ENCODE measurements at places on chromosomes 4 and X. TPM values are rescaled to one million over a fixed set of nuclear protein-coding genes. Genes with fewer than 3 reads are reported as not detected.

DNA sequence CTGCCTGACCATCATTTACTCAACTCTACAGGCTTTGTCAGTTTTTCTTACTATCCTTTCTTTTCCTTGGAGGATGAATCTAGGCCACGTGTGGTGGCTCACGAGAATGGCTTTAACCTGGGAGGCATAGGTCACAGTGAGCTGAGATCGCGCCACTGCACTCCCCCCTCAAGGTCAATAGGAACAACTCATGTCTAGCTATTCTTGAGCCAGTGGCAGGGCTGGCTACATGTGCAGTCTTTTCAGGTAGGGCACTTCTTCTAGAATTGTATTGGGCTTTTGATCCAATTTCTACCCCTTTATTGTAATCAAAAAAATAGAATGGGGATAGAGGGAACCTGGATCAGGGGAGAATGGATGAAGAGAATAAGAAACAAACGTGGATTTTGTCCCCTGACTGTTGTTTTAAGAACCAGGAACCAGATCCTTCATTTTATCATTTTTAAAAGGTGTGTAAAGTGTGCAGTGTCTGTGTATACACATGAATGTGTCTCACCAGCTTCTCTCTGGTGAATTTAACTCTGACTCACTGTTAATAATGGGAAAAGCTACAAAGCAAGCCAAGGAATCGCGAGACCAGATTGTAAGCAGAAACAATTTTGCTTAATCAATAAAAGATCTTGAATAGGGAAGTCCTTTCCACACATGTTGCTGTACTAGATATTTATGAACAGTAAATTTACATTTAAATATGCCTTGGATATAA is 283.9 kb upstream of the GPC4 start:
- no peak overlapping the region for H3K27ac ChIP-seq
- no peaks in the 10 kb centered on the region for H3K27me3 ChIP-seq
- DNase-seq, result no peak
- H3K36me3 ChIP-seq, result peaks cover 5% of the 10 kb centered on the region
- H3K4me1 ChIP-seq, result no peaks in the 10 kb centered on the region

- no peak for DNase-seq
- H3K27me3 ChIP-seq, result no peaks in the 10 kb centered on the region
- peak overlapping the region; percentile 10 for H3K4me3 ChIP-seq
- H3K27ac ChIP-seq, result no peak overlapping the region
- peaks cover 23% of the 10 kb centered on the region for H3K4me1 ChIP-seq
- no peaks in the 10 kb centered on the region for H3K36me3 ChIP-seq
Measured at GRCh38 chrX:154986826-154987575, 35.5 kb downstream of the F8 start.

- peaks cover 55% of the 10 kb centered on the region for H3K4me1 ChIP-seq
- no peak for DNase-seq
- no peaks in the 10 kb centered on the region for H3K36me3 ChIP-seq
Measured at GRCh38 chr4:37760840-37761239, 65.6 kb upstream of the PGM2 start.

GRCh38 chr4:116838609-116839008 is 246.8 kb downstream of the TRAM1L1 start:
- no peaks in the 10 kb centered on the region for H3K36me3 ChIP-seq
- no peak overlapping the region for H3K27ac ChIP-seq
- no peaks in the 10 kb centered on the region for H3K27me3 ChIP-seq
- no peak for DNase-seq
- H3K4me3 ChIP-seq, result no peak overlapping the region
- no peaks in the 10 kb centered on the region for H3K4me1 ChIP-seq

- no peaks in the 10 kb centered on the region for H3K36me3 ChIP-seq
- no peak overlapping the region for H3K4me3 ChIP-seq
- H3K4me1 ChIP-seq, result no peaks in the 10 kb centered on the region
- no peak for DNase-seq
- H3K27me3 ChIP-seq, result no peaks in the 10 kb centered on the region
Measured at GRCh38 chrX:23964191-23964590, 56.4 kb downstream of the CXorf58 start.

- no peaks in the 10 kb centered on the region for H3K27me3 ChIP-seq
- no peaks in the 10 kb centered on the region for H3K36me3 ChIP-seq
- no peaks in the 10 kb centered on the region for H3K4me1 ChIP-seq
- no peak overlapping the region for H3K4me3 ChIP-seq
- DNase-seq, result no peak
- no peak overlapping the region for H3K27ac ChIP-seq
Measured at GRCh38 chrX:30791296-30792278, 97.5 kb downstream of the TAB3 start.

The GAGE12F gene
- not detected for total RNA-seq

The STBD1 gene
- 4.3 TPM for total RNA-seq

The NSG1 gene
- total RNA-seq, result not detected

- no peaks in the 10 kb centered on the region for H3K36me3 ChIP-seq
- H3K27me3 ChIP-seq, result no peaks in the 10 kb centered on the region
- no peak overlapping the region for H3K4me3 ChIP-seq
- DNase-seq, result peak; percentile 80
- peak overlapping the region; percentile 17 for H3K27ac ChIP-seq
Measured at GRCh38 chr4:123488916-123489315, 92.3 kb downstream of the SPRY1 start.

GRCh38 chr4:5497489-5497888 is 210.9 kb downstream of the EVC2 start:
- H3K4me3 ChIP-seq, result no peak overlapping the region
- no peaks in the 10 kb centered on the region for H3K4me1 ChIP-seq
- H3K27ac ChIP-seq, result no peak overlapping the region
- no peak for DNase-seq
- H3K36me3 ChIP-seq, result no peaks in the 10 kb centered on the region

DNA sequence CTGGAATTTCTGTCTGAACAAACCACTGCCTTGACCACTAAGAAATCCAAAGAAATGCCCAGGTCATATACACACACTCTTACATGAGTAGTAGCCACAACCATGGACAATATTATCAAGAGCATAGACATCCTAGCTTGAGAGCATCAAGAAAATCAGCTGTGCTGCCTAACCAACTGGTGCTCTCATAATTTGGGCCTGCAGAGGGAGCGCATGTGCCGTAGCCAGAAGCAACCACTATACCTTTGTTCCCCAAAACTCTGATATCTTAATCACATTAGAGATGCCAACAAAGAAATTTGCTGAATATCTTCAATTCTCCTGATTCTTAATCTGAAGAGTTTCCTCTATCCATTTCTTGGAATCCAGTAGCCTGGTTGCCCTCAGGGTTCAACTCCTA is 163.6 kb downstream of the ZNF674 start:
- no peaks in the 10 kb centered on the region for H3K36me3 ChIP-seq
- H3K4me1 ChIP-seq, result peaks cover 16% of the 10 kb centered on the region
- no peak overlapping the region for H3K4me3 ChIP-seq
- peak; percentile 6 for DNase-seq
- H3K27me3 ChIP-seq, result no peaks in the 10 kb centered on the region

The LANCL3 gene
- total RNA-seq, result not detected

The SYTL4 gene
- 0.73 TPM for total RNA-seq

The BTK gene
- total RNA-seq, result not detected

DNA sequence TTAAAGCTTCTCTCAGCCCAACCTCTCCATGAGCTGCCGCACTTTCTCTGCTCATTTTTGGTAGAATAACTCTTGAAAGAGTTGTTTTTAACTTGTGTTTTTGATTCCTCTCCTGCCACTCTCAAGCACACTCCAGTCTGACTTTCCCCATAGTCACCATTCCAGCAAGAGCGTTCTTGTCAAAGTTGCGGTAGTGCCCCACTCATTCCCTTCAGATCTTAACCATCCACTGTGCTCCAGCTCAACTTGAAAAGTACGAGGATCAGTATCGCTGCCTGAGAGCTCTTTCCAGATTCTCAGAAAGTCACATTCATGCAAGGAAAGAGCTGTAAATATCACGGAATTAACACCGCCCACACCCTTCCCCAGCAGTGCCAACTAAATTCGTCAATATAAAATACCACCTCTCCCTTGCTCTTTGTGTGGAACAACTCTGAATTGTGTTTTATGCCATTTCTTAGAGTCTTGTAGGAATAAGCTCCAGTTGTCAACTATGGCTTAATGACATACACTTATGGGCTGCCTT is 59.7 kb upstream of the IL15 start:
- no peak overlapping the region for H3K27ac ChIP-seq
- H3K4me1 ChIP-seq, result no peaks in the 10 kb centered on the region
- H3K27me3 ChIP-seq, result no peaks in the 10 kb centered on the region
- no peak for DNase-seq

DNA sequence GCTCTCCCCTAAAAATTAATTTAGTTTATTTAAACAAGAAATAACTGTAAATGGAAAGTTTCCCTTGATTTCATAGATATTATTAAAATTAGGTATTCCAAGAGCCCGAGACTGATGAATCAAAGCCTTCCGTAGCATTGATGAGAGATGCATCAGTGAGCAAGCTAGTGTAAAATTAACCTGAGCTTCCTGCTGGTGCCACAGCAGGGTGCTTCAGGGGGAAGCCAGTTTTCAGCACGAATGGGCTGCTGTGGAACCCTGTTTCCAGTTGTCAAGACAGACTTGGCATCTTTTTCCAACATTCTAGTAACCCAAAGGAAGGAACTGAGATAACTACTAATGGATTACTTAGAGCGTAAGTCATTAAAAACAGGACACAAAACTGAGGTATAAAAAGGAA is 221.7 kb downstream of the RBMX2 start:
- no peak overlapping the region for H3K27ac ChIP-seq
- H3K36me3 ChIP-seq, result no peaks in the 10 kb centered on the region
- no peak overlapping the region for H3K4me3 ChIP-seq
- no peaks in the 10 kb centered on the region for H3K27me3 ChIP-seq
- DNase-seq, result no peak

The ZFX gene
- 66.3 TPM for total RNA-seq

- no peaks in the 10 kb centered on the region for H3K4me1 ChIP-seq
- DNase-seq, result no peak
- no peak overlapping the region for H3K4me3 ChIP-seq
- H3K27ac ChIP-seq, result no peak overlapping the region
- H3K27me3 ChIP-seq, result no peaks in the 10 kb centered on the region
Measured at GRCh38 chr4:18980516-18981233, 959.1 kb upstream of the LCORL start.

GRCh38 chr4:38453253-38453881 is 210.6 kb upstream of the KLF3 start:
- H3K27me3 ChIP-seq, result no peaks in the 10 kb centered on the region
- no peak overlapping the region for H3K4me3 ChIP-seq
- H3K36me3 ChIP-seq, result no peaks in the 10 kb centered on the region
- H3K4me1 ChIP-seq, result peaks cover 50% of the 10 kb centered on the region
- H3K27ac ChIP-seq, result no peak overlapping the region

GRCh38 chrX:130267956-130268448 is 697 bp downstream of the ZNF280C start:
- DNase-seq, result no peak
- no peaks in the 10 kb centered on the region for H3K36me3 ChIP-seq
- 0 out of 2 replicates have a peak, but pooled peaks cover 11% of the 10 kb centered on the region for H3K4me1 ChIP-seq
- H3K4me3 ChIP-seq, result peak overlapping the region; percentile 71

DNA sequence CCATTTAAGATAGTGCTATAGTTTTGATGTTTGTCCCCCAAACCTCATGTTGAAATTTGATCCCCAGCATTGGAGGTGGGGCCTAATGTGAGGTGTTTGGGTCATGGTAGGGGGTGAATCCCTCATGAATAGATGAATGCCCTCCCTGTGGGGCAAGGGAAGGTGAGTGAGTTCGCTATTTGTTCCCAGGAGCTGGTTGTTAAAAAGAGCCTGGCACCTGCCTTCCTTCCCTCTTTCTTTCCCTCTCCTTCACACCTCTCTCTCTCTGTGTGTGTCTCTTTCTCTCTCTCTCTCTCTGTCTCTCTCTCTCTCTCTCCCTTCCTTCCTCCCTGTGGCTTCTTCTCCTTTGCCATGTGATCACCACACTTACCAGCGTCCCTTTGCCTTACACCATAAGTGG is 160.7 kb downstream of the AASDH start:
- no peak overlapping the region for H3K4me3 ChIP-seq
- no peaks in the 10 kb centered on the region for H3K27me3 ChIP-seq
- H3K4me1 ChIP-seq, result no peaks in the 10 kb centered on the region
- no peaks in the 10 kb centered on the region for H3K36me3 ChIP-seq
- DNase-seq, result no peak
- H3K27ac ChIP-seq, result no peak overlapping the region

DNA sequence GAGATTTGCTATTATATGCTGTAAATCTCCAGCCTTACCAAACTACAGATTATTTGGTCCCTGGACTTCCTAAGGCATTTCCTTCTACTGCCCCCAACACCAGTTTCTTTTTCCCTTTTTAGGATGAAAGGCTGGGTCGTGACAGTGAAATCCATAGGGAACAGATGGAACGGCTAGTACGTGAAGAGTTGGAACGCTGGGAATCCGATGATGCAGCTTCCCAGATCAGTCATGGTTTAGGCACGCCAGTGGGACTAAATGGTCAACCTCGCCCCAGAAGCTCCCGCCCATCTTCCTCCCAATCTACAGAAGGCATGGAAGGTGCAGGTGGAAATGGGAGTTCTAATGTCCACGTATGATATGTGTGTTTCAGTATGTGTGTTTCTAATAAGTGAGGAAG is 67.9 kb downstream of the PKD2 start:
- H3K4me1 ChIP-seq, result no peaks in the 10 kb centered on the region
- no peaks in the 10 kb centered on the region for H3K27me3 ChIP-seq
- H3K36me3 ChIP-seq, result peaks cover 2% of the 10 kb centered on the region
- no peak overlapping the region for H3K27ac ChIP-seq
- no peak for DNase-seq

The NOX1 gene
- not detected for total RNA-seq

DNA sequence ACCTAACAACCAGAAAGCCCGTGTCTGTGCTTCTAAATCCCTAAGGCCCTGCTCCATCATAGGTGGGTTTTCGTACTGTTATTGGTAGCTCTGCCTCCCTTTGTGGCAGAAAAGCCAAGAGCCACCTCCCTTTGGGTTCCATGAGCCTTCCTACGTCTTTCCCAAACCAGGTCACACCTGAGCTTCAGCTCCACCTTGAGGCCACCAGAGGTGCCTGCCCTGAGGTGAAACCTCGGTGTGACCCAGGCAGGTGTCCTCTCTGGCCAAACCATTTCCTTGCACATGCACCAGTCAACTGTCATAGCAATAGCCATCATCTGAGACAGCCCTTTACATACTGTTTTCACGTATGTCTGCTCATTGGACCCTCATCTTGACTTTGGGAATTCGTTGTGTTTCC is 188.0 kb upstream of the RBPJ start:
- peak; percentile 9 for DNase-seq
- H3K4me1 ChIP-seq, result no peaks in the 10 kb centered on the region
- H3K27ac ChIP-seq, result no peak overlapping the region
- 0 out of 2 replicates have a peak, but pooled peaks cover 1% of the 10 kb centered on the region for H3K27me3 ChIP-seq
- H3K4me3 ChIP-seq, result no peak overlapping the region

DNA sequence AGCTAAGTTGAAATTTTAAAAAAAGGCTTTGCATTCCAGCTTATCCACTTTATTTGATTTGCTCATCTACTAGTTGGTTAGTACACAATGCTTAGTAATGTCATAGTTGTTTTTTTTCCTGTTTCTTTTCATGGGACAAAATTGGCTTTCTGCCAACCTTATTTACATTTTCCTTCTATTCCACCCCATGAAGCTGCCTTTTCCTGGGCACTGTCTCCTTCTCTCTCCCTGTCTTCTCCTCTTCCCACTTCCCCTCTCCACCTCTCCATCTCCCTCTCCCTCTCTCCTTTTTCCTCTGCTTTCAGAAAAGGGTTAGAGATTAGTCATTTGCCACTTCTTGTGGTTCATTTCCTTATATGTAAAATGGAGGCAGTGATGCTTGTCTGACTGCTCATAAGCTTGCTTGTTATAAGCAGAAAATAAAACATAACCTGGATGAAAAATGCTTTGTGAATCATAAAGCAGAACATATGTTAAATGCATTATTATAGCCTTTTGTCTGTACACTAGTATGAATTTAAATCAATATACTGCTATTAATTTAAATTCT is 181.9 kb downstream of the CEP135 start:
- H3K4me1 ChIP-seq, result peaks cover 28% of the 10 kb centered on the region
- no peaks in the 10 kb centered on the region for H3K27me3 ChIP-seq
- no peak for DNase-seq
- H3K4me3 ChIP-seq, result no peak overlapping the region
- H3K36me3 ChIP-seq, result no peaks in the 10 kb centered on the region

The TCEAL5 gene
- total RNA-seq, result not detected

Measured in HepG2 (cell line).